ENCODE measurements at places on chromosomes 7 and 10. TPM values are rescaled to one million over a fixed set of nuclear protein-coding genes. Genes with fewer than 3 reads are reported as not detected.

WEE2 gene
- 0.12 TPM for total RNA-seq

OR2A5 gene
- not detected for total RNA-seq

PDE1C gene
- total RNA-seq: not detected

MEOX2 gene
- not detected for total RNA-seq

TMEM236 gene
- total RNA-seq: 0.05 TPM

ACADSB gene
- 25.8 TPM for total RNA-seq

PNLIPRP1 gene
- not detected for total RNA-seq

ZNF853 gene
- 0.42 TPM for total RNA-seq

LEP gene
- total RNA-seq: not detected

SMKR1 gene
- 4.8 TPM for total RNA-seq

GNGT1 gene
- not detected for total RNA-seq

ZNRF2 gene
- total RNA-seq: 9.3 TPM

DNA sequence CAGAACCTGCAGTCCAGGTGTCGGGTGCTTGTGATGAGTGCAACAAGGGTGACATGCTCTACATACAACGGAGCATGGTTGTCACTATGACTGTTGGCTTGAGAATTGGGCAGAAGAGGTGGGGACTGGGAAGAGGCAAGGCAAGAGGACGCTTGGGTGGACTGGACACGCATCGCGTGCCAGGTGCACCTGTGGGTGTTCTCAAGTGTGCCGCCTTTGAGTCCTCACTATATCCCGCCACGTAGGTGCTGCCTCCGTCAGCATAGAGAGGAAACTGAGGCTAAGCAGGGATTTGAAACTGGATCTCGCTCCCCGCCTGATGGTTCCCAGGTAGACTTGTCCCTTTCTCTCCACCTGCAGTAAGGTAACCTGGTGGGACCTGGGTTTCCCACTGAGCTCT is 27.2 kb downstream of the CDH23 start:
- DNase-seq: no peak

GRCh38 chr10:132690401-132690800 is 95.5 kb downstream of the NKX6-2 start:
- DNase-seq: no peak

GRCh38 chr7:150953061-150953997 is 24.8 kb downstream of the KCNH2 start:
- DNase-seq: no peak

DNA sequence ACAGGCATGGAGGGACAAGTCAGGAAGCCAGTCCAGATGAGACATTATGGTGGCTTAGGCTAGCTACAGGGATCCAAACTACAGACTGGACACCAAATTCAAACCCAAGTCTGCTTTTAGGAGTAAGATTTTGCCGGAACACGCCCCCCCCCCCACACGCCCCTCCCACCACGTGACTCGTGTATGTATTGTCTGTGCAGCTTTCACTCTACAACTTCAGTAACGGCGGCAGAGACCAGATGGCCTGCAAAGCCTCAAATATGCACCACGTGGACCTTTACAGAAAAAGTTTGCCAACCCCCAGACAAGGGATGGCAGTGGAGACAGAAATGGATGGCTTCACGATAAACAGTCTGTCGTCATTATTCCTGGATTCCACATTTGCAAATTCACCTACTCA is 14.5 kb downstream of the HIPK2 start:
- no peak for DNase-seq

DNA sequence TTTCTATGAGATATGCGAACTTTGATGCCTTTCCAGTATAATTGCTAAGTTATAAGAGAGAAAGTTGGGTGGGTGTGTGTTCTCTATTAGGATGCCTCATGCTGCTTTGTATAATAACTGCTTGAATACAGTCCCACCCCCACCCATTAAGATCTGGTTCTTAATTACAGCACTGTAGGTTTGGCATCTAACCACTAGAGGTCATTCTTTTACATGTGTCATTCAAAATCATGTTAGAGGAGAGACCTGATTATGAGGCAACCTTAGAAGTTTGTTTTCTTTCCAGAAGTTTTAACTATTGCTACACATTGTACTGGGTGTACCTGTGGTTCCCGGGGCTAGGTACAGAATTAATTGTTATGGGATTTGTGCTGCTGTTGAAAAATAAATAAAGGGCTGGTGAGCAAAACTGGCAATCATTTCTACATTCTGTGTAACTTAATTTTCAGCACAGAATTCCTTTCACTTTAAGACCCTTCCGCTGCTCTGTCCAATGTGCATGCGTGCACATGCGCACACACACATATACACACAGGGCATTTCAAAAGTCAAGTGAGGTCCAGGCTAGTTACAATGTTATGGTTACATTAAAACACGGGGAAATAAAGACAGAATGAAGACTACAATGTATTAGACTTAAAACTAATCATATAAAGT is 1156.3 kb downstream of the SORCS3 start:
- no peak for DNase-seq

GRCh38 chr7:157271315-157271990 is 65.4 kb upstream of the DNAJB6 start:
- no peak for DNase-seq

- no peak for DNase-seq
Observed at GRCh38 chr10:14172336-14172950, 158.3 kb downstream of the FRMD4A start.

DNA sequence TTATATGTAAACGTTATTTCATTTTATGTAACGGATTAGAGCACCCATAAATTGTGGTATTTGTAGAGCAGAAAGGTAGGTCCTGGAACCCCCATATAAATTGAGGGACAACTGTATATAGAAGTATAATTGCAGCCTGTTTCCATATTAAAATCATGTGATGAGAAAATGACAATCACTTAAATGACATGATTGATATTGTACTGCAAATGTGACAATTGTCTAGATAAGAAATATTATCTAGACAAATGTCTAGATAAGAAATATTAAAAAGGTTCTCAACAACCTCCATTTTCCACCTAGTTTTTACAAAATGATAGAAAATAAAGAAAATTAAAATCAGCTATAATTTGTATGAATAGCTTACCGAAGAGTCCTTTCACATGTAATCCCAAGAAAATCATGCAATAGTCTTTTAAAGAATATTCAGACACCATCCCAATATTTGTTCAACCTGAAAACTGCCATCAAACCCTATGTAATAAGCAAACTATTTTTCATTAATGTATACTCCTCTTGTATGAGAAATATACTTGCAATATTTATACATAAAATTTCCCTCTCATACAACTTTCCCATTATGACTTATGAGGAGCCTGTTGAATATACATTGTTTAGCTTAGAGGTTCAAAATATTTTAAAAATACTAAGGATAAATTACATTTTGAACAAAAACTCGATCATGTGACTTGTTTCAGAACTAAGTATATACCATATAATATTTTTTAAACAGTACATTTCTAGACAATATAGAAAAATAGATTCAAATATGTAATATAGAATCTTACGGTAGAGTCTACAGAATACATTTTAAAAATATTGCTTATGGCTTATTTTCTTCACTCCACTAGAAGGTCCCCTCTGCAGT is 153.2 kb downstream of the CRPPA start:
- DNase-seq: no peak

GRCh38 chr7:111172564-111173257 is 81.8 kb downstream of the LRRN3 start:
- no peak for DNase-seq

- no peak for DNase-seq
Observed at GRCh38 chr10:86830043-86830591, 73.7 kb downstream of the BMPR1A start.

GRCh38 chr7:50807026-50807730 is 24.5 kb upstream of the GRB10 start:
- DNase-seq: no peak

DNA sequence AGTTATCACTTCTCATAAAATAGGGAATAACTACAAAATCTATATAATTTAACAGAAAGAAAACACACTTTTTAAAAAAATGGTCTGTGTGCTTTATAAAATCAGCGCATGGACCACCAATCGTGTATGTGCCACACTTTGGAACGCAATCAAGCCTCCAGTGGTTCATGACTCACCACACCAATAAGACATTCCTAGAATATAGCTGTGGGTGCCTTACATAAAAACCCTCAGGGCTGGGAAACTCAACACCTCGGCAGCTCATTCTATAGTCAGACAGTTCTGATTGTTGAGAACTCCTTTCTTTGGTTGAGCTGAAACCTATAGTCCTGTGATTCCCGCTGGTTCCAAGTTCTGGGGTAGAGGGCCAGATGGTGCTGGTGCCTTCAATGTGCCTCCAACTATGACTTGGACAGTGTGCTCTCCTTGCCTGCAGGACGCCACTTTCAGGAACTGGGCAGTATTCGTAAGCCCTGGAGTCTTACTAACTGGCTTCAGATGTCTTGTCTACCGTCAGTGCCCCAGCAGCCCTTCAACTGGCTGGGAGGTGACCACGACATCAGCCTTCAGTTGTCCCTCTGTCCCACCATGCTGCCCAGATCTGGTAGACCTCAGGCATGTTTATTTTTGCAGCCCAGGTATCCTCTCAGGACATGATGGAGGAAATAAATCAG is 135.7 kb upstream of the GDF10 start:
- no peak for DNase-seq

- DNase-seq: no peak
Observed at GRCh38 chr10:103139803-103140202, 53.3 kb downstream of the NT5C2 start.

GRCh38 chr7:35831208-35831607 is 30.4 kb downstream of the SEPTIN7 start:
- DNase-seq: no peak

DNA sequence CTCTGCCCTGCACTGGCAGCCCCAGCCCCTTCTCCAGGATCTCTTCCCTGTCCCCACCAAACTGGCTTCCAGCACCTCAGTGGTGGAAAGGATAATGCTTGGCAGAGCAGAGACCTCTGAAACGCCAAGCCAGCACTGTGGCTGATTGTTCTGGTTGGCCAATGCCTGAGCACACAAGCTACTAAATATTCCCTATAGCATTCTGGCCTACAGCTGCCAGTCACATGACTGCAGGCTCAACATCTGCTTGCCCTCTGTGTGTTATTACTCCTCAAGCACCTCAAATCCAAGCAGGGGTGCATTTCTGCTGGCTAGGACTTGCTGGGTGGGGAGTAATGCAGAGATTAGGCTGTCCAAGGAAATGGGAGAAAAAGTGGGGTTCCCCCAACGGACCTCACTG is 6.1 kb downstream of the TBATA start:
- DNase-seq: no peak

- DNase-seq: peak; percentile 48
Observed at GRCh38 chr7:98870121-98870651, 372 bp upstream of the TMEM130 start.

- no peak for DNase-seq
Observed at GRCh38 chr7:142943706-142944268, 4.5 kb downstream of the LLCFC1 start.

DNA sequence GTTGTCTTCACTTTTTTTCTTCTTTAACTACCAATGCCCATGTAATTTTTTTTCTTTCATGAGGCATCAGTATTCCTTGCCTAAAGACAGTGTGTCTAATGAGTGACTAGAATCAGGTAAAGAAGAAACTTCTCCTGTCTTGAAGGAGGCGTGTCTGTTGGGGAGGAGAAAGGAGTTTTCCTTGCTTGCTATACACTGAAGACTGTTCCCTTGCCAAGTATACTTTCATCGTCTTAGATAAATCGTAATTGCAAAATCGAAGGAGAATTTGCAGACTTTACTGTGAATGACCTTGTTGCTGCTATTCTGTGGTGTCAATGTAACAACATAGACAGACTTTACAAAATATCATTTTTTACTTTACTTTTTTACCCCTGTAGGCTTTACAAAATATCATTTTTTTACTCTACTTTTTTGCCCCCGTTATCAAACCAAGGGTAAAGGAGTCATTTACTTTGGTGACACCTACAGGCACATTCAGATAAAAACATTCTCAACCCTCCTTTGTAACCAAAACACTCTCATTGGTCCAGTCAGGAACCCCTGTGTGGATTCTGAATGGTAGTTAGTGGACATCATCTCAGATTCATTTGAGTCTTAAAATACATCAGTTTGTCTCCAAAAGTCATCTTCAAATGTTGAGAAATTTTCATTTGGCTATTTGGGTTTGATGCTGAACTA is 232.4 kb downstream of the AHR start:
- DNase-seq: no peak

DNA sequence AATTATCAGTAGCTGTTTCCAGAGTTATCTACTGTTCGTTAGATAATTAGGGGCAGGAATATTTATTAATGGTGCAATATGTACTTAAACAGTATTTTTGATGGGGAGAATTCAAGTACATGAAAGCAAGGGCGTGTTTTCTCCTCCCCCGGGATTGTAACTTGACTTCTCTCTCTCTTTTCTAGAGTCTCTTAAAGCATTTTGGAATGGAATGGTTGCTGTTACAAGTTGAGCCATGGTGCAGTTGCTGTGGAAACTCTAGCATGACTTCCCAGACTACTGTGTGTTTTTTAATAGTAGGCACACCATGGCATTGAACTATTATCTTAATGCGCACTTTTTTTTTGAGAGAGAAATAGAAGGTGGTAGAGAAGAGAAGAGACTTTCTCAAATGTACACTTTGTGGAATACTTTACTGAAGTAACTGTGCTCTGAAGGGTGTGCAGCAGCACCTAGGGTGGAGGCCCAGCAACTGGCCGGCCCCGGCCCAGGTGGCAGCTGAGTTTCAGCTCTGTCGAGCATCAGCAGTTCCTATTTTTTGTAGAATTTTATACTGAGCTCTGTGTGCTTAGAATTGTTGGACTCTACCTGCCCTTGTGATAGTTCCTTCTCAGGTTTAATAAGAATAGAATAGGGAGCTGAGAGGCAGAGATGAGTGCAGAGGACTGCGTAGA is 64.4 kb downstream of the CCNY start:
- DNase-seq: no peak

- no peak for DNase-seq
Observed at GRCh38 chr10:110162741-110163145, 44.7 kb upstream of the MXI1 start.
